ENCODE measurements at places on chromosomes 5 and 9.

DNA sequence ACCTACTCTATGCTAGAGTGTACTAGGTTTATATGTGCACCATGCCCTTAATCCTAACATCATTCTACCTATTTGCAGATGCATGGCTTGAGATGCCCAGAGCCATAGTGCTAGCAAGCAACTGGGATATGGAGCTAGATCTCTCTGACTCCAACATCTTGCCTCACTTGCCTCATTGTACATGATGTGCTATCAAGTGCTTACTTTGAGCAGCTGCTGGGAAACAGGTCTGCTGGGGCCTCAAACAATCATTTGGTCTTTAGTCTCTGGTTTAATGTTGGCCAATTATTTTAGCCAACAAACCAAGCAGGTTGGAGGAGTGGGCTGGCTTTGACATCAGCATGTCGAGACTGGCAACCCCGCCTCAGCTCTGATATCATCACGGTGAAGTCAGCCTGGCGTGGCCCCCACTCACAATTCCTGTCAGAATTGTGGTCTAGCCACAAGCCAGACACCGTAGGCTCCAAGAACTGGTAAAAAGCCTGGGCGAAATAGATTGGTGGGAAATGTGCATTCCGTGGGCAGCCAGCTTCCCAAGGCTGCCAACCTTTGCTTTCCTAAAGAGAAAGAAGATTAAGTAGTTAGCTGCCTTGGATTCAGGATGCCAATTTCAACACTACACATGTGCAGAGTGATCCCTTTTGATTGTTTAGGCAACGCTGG is 21.1 kb upstream of the GAS1 start:
- DNase-seq: no peak

GRCh38 chr9:76359766-76360165 is 34.5 kb downstream of the RFK start:
- DNase-seq: no peak

DNA sequence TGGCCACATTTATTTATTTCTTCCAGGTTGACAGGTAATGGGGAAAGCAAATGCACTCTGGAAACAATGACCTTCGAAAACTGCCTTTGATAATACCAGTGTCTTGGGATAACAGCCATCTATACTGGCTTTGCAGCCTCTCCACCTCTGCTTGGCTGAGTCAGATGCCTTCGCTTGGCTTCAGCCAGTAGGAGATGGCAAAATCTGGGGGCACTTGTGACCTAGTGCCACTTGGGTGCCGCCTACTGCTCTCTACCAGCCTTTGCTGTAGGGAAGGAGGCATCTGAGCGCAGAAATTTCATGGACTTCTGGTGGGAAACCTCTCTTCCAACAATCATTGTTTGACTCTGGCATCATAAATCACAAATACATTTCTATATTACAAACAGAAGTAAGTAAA is 21.8 kb downstream of the FYB1 start:
- DNase-seq: no peak

GRCh38 chr5:72448368-72448767 is 58.8 kb downstream of the ZNF366 start:
- DNase-seq: no peak

DNA sequence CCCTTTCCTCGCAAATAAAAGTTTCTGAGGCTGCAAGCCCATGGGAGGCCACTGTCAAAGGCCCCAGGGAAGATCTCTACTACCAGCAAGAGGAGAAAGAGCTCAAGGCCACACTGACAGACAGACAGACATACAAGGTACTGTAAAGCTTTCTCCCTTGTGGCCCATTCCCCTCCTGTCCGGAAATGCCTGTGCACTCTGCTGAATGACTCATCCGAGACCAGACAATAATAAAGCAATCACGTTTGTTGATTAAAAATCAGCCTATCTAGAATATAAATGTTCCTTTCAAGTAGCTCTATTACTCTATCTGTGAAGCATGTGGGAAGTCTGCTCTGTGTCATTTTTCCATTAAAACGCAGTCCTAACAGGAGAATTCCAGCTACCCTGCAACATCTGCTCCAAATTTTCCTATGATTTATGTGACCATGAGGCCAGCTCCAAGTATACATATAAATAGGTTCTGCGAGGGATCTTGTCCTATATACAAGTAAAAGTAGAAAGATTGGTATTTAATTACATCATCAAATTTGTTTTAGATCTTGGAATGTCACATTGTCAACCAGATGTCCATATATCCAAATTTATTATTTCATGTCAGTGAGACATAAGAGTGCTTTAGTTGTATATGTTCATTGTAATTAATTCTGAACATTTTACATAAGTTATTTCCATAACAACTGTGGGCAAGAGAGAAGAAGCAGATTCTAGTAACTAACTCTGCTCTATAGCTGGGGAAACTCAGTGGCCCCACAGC is 34.7 kb upstream of the TGFBI start:
- no peak for DNase-seq

- no peak for DNase-seq
Observed at GRCh38 chr5:109982966-109983534, 293.3 kb downstream of the MAN2A1 start.

DNA sequence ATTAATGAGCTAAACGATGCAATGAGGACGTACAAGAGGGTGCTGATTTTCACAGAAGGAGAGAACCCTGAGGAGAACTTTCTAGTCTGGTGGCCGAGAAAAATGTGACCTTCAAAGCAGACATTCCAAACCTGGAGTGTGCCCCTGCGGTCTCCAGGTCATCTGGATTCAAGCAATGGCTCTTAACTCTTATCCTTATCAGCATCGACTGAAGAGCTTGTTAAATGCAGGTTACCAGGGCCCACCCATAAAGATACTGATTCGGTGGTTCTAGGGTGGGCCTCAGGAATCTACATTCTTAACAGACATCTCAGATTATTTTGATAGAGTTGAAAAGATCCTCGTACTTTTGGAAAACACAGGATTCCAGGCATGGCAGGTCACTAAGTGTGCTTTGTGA is 103.6 kb upstream of the SAP30L start:
- DNase-seq: no peak
